Cardiac septum (tissue), 1 donor: ENCODE measurements at places on chromosomes 11 and 22. TPM values are rescaled to one million over a fixed set of nuclear protein-coding genes. Genes with fewer than 3 reads are reported as not detected.

DDT gene
- total RNA-seq = 128 TPM

DNA sequence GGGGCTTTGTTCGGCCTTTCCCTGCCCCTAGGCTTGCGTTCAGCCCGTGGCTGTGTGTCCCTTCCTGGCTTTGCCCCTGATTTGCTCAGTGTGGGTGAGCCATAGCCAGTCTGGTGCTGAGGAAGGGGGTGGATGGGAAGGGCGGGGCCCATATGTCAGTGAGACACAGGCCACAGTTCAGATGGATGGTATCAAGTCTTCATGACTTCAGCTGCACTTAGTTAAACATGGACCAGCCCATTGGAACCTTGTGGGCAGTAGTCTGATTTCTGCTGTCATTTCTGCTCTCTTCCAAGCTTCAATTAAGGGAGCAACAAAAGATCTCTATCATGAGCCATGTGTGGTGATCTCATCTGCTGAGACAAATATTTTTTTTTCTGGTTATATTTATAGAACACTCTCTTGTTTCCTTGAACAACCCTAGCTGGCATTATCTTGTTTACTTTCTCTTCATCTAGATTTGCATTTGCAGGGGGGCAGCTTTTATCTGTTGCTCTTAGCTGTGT, 21.6 kb upstream of the PEX26 start:
- DNase-seq = no peak

IL17REL gene
- total RNA-seq = not detected

GRCh38 chr11:34727228-34727737, 106.4 kb downstream of the EHF start:
- no peak for DNase-seq

- DNase-seq = no peak
Measured at GRCh38 chr22:33969045-33969444, 48.8 kb upstream of the LARGE1 start.

CTTN gene
- 171 TPM for total RNA-seq

DNA sequence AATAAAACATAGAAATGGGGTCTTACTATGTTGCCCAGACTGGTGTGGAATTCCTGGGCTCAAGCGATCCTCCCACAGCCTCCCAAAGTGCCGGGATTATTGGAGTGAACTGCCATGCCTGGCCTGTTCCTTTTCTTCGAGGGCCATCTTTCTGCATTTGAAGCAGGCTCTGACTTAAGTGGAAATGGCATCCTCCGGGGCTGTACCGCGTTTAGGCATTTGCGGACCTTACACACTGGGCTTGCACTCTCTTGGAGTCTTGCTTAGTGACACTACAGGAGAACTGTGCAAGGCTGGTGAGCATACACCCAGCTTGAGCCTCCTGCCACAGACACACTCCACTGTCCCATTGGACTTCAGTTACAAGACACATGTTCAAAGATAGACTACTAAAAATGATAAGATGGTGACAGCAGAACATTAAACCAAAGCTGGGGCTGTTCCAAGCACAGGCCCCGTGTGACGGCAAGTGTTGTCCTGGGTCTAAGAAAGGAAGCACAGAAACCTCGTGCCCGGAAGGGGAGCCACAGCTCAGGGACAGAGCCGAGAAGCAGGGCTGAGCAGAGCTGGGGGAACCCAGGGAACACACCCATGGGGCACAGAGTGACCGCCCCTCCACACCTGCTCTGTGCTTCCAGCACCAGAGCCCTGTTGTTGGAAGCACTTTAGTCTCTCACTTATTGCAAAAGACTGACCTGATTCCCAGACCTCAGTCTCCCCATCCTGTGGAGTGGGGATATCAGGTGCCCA, 59.0 kb upstream of the SHANK2 start:
- peak; percentile 7 for DNase-seq
